ENCODE measurements at places on chromosomes 13 and 19. TPM values are rescaled to one million over a fixed set of nuclear protein-coding genes. Genes with fewer than 3 reads are reported as not detected.

HIF3A gene
- 591 TPM for total RNA-seq

FAM187B gene
- total RNA-seq, result not detected

ATXN8OS gene
- total RNA-seq, result not detected

SUPT5H gene
- 142 TPM for total RNA-seq

TSPAN16 gene
- total RNA-seq, result not detected

ATP8B3 gene
- 0.11 TPM for total RNA-seq

ZNF541 gene
- total RNA-seq, result not detected

HPN gene
- total RNA-seq, result 0.85 TPM

Data from ascending aorta (tissue), 2 donors.